ENCODE measurements at places on chromosomes 3 and 15.
A peak's percentile ranks its signal among the peaks of the same experiment; 100 is the strongest.

DNA sequence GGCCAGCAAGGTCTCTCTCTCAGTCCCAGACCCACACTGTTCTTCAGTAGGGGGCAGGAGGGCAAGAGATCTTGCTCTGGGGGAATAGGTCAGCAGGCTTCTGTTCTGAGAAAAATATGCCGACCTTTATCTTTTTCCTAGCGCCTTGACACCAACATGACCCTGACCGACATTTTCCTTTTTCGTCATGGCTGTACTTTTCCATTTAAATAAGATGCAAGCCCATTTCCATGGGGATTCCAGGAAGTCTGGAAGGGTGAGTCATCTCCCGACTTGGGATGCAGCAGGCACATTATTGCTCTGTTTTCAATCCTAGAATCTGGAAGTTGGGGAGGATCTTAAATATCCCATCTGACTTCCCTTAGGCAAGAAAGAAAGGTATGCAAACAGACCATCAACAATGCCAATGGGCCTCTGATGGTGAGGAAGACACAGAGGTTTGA lies 261.5 kb upstream of the LRTM1 start:
- DNase-seq, result no peak

- DNase-seq, result no peak
Measured at GRCh38 chr15:22262613-22263020, 182.3 kb downstream of the OR4M2 start.

- peak; percentile 80 for DNase-seq
Measured at GRCh38 chr15:67456677-67457529, 64.0 kb upstream of the C15orf61 start.

DNA sequence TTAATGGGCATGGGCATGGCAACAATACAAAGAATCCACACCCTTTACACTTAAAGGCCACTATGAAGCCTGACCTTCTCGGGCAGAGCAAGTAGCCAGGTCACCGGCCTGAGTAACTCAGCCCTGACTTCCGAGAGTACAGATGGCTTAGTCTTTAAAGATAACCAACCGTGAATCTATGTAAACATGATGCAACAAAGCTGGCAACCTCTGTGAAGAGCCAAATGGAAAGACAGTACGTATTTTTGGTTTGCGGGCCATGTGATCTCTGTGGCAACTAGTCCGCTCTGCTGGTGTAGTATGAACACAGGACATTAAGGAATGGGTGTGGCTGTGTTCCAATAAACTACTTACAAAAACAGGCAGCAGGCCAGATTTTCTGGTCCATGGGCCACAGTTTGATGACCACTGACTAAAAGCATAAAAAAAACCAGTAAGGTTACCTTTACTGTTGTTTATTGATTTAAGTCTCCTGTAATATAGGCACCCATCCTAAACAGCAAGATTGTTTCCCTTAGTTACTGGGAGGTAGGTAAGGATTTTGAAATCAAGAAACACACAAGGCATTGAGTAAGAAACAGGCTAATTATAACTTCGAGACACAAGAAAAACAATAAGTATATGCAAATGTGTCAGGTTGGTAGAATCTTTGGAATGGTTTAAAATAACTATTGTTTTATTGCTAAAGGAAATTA lies 14.5 kb downstream of the RIOX2 start:
- DNase-seq, result no peak

DNA sequence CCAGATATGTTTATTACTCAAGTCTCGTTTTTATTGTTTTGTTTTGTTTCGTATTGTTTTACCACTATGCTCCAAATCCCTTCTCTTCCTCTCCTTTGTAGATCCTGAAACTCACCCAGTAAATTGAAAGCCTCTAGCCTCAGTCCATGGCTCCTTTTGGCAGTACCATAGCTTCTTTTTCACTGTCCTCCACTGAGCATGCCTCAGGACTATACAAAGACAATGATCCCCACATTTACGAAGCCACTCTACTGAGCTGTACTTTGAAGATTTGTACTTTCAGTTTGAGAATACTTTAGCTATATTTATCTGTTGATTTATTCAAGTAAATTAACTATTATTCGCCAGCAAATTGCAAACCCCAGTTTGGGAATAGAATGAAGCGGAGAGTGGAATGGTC lies 159.1 kb upstream of the SLITRK3 start:
- no peak for DNase-seq

- DNase-seq, result no peak
Measured at GRCh38 chr15:96353930-96354730, 23.6 kb downstream of the NR2F2 start.

Measured in T-cell (primary cell).